ENCODE measurements at places on chromosomes 7 and 10. TPM values are rescaled to one million over a fixed set of nuclear protein-coding genes. Genes with fewer than 3 reads are reported as not detected.

Gene SLC26A5
- 0.07 TPM for total RNA-seq

Gene NEUROD6
- not detected for total RNA-seq

Gene RGR
- total RNA-seq = not detected

Gene EBLN1
- total RNA-seq = not detected

Gene HACD1
- total RNA-seq = 6.6 TPM

Gene NOS3
- 9.8 TPM for total RNA-seq

Gene PAPOLB
- not detected for total RNA-seq

Gene MYOZ1
- total RNA-seq = not detected

Gene ST8SIA6
- total RNA-seq = not detected

Gene BMI1
- 64.2 TPM for total RNA-seq

Gene VKORC1L1
- total RNA-seq = 25.9 TPM

Gene GOLGA7B
- total RNA-seq = 0.34 TPM

Gene CCDC3
- total RNA-seq = 0.09 TPM

- no peak for DNase-seq
These were observed 96.9 kb upstream of the LRRTM3 start for GRCh38 chr10:66828957-66829356.

GRCh38 chr7:151677581-151678226 lies 158.0 kb upstream of the RHEB start:
- no peak for DNase-seq

DNA sequence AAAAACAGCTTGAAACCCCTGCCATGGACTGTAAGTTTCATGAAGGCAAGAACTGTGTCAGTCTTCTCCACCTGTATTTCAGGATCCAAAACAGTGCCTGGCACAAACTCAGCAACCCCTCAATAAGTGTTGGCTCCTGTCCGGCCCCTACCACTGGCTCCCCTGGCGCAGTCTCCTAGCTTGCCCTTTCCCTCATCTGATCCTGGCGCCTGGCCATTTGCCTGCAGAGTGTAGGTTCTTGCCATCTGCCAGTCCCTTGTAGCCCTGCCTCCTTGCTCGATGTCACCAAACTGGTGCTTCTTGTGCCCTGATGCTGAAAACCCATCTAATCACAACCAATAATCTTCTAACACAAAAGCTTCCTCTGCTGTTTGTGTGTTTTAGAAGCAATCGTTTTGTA lies 60.4 kb downstream of the LGI1 start:
- DNase-seq = no peak

DNA sequence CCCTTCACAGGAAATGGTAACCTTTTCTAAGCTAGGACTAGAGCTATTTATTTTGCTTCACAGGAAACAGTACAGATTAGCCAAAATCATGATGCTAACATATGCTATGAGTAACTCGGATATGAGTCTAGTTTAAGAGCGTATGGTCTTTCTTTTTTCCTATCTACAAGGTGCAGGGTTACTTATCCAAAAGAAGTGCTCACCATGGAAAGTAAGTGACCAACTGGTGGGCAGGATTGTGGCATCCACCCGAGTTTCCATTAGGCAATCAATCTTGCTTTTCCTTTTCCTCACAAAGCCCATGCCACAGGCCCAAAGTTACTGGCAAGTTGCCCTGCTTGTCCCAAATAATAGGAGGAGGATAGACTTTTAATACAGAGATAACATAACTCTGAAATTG lies 765.1 kb upstream of the POM121L12 start:
- no peak for DNase-seq

DNA sequence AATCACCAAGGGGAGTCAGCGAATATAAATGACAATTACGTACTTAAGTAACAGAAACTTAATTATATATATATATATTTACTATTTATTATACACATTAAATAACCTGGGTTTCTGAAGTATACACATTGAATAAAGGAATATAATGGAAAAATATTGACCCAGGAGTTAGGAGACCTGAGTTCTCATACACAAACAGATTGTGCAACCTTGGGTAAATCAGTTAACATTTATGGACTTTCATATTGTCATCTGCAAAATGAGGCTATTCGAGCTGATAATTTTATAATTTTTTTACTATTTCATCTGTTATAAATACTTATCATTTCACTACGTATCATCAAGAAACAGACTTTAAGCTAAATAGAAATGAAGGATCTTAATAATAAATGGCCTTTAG lies 75.1 kb upstream of the SRRM3 start:
- no peak for DNase-seq

- DNase-seq = no peak
These were observed 46.4 kb downstream of the DENND2A start for GRCh38 chr7:140594131-140594691.

DNA sequence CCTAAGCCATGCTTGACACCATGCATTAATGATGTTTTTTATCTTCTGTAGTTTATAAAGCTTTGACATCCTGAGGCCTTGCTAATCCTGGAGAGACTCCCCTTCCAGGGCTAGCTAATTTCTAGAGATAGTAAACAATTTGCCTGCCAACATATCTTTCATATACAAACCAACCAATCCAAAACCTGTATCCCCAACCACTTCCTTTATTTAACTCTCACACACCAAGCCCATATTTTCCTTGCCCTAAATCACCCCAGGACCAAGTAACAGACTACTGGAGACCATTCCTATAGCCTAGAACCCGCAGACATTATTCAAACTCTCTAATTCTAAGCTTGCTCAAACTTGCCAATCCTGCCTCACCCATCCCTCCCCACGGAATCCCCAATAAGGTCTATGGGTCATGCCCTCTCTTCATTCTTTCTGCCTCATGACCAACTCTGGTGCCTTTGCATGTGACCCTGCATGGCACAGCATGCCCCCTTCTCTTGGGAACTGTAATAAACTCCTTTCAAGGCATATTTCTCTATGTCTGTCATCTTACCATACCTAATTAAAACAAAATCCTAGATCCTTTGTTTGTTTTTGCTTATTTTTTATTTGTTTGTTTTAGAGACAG lies 116.6 kb upstream of the CACUL1 start:
- DNase-seq = no peak

- no peak for DNase-seq
These were observed 35.9 kb downstream of the ZRANB1 start for GRCh38 chr10:124977648-124978375.

- no peak for DNase-seq
These were observed 30.3 kb downstream of the TRIM8 start for GRCh38 chr10:102674566-102674965.

DNA sequence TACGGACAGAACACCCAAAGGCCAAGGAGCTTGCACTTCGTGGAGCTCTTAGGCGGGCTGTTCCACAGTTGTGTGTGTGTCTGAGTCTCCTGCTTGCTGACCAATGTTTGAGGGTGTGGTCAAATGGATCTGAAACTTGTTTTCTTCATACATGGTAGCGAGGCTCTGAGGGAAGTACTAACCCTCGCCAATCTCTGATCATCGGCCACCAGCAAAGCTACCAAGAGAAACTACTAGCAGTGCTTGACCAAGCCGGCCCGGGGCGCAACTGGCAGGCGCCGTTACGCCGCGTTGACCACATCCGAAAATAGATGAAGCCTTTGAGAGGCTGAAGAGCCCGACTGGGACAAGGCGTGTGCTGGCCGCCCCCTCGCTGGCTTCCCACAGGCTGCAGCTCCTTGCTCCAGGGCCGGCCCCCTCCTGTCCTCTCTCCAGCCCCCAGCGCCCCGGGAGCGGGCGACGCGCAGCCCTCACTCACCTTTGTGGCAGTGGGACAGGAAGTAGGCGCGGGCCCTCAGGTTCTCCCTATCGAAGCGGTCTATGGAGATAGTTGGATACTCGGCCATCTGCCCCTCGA lies 384 bp downstream of the DCLRE1C start:
- no peak for DNase-seq

DNA sequence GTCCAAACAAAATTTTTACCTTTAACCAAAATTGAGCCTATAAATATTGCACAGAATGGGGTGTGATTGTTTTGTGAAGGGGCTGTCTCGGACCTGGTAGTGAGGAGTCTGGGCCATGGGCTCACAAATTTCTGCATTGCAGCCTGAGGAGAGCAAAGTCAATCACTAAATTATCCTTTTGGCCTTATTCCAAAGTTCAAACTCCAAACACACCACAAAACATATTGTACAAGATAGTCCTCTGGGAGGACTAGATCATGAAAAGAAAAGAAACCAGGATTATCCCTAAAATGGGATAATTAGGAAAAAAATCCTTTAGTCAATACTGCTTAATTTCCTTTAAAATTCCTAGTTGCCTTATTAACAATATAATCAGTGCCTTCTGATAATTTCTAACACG lies 115.5 kb downstream of the BUB3 start:
- no peak for DNase-seq

DNA sequence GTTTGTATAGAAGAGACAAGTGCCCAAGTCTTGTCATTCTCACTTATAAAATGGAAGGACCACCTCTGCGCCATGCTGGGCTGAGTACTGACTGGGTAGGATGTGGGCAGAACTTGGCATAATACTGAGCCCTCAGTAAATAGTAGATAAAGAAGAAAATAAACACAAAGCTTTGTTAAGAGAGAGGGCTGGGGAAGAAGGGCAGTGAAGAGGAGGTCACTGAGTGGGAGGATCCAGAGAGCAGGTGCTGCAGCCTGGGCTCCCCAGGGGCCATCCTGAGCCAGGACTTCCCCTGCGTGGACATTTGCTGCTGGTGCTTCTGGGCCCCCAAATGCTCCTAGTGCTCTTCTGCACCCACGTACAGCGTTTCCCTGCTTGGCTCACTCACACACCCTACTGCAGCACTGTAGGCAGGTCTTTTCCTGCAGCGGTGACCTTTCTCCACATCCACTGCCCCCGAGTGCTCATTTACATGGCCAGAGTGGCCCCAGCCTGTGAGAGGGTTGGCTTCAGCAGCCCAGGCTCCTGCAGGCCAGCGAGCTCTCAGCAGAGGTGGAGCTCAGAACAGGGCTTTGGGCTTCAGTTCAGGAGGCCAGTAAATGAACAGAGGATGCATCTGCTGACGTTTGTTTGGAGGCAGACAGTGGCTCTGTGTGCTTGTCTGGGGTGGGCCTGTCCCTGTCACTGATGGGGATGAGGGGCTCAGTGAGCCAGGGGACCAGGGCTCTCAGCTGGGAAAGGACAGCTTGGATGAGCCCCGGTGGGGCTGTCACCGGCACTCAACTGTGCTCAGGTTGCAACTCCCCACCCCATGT lies 164.6 kb downstream of the ADARB2 start:
- DNase-seq = no peak

- no peak for DNase-seq
These were observed 1.1 kb upstream of the SLC25A13 start for GRCh38 chr7:96322847-96323461.

DNA sequence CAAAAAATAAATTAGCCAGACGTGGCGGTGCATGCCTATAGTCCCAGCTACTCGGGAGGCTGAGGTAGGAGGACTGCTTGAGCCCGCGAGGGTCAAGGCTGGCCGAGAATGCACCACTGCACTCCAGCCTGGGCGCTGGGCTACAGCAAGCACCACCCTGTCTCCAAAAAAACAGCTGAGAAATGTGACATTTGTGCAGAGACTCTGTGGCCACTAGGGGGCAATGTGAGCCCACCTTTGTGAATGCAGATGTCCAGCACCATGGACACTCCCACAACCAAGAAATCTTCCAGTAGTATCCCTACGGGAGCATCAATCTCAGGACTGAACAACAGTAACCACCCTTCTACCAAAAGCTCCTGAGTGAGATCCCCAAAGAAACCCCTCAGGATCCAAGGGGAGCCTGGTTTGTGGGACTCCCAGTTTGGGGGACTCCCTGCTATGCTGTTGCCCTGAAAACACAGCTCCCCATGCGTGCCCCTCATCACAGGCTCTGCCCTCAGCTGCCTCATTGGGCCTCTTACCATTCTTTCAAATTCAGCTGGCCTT lies 6.2 kb upstream of the AHCYL2 start:
- DNase-seq = peak; percentile 62

DNA sequence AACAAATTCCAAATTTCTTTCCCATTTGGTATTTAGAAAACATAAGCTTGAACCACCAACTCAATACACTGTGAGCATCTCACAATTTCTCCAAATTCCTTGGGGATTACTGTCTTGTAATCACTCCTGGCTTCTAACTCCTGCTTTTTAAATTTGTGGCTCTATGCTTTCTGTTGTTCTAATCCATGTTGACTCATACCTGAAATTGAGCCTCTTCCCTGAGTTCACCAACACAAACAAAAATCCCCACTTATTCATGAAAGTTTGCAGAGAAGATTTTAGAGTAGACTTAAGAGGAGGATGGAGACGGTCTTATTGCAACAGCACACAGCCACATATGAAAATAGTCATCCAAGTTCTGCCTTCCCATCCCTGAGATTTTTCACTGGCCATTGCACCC lies 252.5 kb downstream of the PTEN start:
- DNase-seq = no peak

DNA sequence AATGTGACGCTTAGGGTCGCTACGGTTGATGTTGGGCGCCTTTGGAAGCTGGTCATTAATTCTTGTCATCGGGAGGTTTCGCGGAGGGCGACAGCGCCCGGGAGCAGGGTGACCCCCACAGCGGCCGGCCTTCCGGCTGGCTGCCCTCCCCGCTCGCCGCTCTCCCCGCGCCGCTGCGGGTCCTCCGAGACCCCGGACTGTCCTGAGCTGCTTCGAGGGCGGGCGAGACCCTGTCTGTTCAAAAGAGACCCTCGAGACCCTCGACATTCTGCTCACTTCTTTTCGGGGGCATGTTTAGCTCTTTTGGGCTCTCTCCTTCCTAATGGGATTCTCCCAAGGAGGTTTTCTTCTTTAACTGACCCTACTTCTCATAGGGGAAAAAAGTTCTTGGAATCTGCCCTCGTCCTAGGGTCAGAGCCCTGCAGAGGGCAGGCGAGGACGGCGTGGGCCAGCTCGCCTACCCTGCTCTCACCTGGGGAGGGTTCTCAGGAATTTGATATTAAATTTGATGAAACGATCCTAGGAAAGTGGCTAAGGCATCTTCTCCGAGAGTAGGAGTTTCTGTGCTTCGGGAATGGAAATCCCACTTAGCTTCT lies 257.0 kb downstream of the OTUD1 start:
- no peak for DNase-seq

GRCh38 chr10:124886195-124886594 lies 55.7 kb upstream of the ZRANB1 start:
- DNase-seq = no peak

DNA sequence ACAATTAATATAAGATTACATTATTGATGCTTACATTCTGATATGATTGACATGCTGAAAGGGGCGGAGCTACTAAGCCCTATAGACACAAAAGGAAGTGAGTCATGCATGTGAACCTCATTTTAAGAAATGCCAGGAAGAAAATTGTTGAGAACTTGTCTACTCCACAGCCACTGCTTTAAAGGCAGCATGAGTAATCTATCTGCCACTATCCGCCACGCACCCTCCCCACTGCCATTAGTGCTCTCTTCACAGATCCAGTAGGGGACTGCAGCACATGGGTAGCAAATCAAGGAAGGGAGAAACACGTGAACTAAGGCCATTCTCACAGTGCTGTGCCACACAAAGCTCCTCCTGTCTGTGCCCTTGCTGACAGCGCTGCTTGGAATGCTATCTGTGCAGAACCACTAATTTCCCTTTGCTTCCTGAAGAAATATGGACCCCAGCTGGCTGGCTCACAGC lies 524.8 kb downstream of the GRM8 start:
- no peak for DNase-seq

Data from activated T-helper 2 cell treated with anti-CD3 and anti-CD28 coated beads, Interferon-gamma antibody, Interleukin-2, Interleukin-4, amounts not matched to agents 10 μg/mL and 5 μg/mL and 100 μg/mL, durations not matched to agents 14 hours and 24 hours and 36 hours (primary cell).